ENCODE measurements at places on chromosomes 7 and 10.
A peak's percentile ranks its signal among the peaks of the same experiment; 100 is the strongest.

DNA sequence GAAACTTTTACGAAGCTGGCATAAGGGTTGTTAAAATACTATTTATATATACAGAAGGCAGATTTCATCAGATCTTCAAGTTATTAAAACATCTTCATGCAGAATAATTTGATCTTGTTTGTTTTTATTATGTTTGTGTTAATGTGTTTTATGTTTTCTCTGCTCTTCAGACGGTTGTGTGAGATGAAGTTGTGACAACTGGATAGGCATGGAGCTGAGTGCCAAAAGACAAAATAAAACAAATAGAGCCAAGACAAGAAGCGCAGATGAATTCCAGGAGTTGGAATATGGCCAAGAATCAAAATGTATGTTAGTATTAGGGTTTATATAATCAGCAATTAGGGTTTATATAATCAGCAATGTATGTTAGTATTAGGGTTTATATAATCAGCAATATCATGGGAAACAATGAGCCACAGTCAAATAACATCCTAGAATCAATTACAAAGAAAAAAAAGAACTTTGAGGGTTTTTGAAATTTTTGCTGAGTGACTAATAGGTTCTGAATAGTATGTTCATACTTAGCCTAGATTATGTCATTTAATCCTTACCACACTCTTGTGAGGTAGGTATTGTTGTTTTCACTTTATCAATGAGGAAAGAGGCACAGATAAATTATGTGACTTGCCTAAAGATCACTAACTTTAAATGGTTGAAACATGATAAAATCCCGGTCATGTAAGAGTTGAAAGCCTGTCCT, 488.0 kb upstream of the STEAP1 start:
- DNase-seq: no peak

- no peak for DNase-seq
Measured at GRCh38 chr7:150737265-150738055, at the start of gene GIMAP5. TSS of gene GIMAP5 (plus strand) at chr7:150737418. CDS start at chr7:150740885, 3,467 bp downstream.

GRCh38 chr10:88245974-88246511, 337.1 kb downstream of the RNLS start:
- DNase-seq: no peak

- no peak for DNase-seq
Measured at GRCh38 chr7:17392846-17393245, 94.4 kb downstream of the AHR start.

DNA sequence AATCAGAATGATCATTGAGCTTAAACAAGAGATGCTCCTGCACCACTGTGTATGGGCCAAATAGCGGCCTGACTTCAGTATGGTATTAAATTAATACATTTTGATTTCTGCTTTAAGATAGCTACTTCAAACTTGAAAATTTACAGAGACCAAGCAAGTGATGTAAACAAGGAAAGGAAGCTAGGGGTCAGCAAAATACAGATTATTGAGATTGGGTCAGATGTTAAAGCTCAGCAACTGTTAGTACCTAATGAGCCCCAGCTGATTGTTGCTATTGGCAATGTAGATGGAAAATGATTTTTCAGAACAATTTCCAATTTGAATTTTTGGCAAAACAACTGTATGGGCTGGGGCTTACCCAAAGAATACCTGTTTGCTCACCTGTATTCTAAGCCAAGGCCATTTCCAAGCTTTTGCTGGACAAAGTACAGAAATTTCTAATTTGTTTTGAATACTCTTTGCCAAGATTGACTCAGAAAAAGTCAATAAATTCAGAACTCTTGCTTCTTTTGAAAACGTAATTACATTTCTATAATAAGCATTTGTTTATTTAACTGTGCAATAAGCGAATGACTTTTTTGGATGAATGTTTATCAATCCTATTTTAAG, 23.0 kb upstream of the DLD start:
- DNase-seq: no peak

GRCh38 chr10:119502209-119502608, 40.3 kb downstream of the RGS10 start:
- no peak for DNase-seq

- peak; percentile 89 for DNase-seq
Measured at GRCh38 chr7:118214051-118214832, 10.3 kb upstream of the ANKRD7 start.

DNA sequence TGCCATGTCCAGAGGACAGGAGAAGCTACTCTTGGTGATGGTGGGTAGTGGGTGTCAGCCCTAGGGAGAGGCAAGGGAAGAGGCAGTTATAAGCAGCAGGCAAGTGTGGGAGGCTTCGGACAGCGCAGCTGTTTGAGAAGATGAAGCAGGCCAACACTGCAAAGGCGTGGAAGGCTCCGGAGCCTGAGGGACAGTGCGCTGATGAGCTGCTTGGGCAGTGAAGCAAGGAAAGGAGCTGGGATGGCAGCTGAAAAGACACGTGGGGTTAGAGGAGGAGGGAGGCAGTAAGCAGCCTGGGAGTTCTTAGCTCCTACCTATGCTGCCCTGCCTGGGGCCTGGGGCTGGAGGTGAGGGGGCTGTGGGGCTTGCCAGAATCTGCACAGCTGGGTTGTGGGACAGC, 50.1 kb upstream of the CRTAC1 start:
- no peak for DNase-seq

DNA sequence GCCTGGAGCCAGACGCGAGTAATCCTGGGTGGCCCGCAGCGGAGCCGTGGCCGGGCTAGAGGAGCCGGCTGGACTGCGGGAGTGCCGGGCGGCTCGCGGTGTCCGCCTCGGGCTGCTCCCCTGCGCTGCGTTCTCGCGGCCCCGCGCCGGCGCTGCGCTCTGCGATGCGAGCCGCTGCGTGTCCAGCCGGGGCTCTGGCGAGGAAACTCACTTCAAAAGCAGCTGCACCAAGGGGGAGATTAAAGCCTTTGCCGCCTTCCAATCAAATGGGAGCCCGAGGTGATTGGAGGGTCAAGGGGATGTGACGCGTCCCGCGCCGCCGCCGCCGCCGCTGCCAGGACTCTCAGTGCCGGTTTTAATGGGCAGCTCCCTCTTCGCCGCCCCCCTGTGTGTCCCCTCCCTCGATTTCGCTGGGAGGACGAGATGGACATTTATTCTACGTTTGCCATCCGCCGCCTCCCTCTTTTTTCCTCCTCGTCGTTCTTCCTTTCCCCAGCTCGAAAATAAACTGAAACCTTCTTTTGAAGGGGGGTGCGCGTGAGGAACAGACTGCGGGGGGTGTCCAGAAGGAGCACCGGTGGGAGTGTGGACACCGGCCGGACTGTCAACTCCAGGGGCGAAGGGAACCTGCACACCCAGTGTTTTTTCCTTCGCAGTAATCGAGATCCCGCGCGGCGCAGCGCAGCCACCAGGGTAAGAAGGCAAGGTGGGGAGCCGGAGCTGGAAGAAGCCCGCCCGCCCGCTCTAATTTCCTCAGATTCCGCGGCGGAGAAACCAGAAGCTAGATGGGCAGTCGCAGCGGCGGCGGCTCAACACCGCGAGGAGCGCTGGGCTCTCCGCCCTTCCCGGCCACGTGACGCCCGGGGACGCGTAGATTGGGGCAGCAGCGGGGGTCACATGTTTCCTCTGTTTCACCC, at the start of gene ZNF503:
ZNF503 (minus strand) TSS at position 196 of the 917 bp plus-strand sequence. CDS start 345 bp downstream, outside the sequence.
- peak; percentile 99 for DNase-seq

DNA sequence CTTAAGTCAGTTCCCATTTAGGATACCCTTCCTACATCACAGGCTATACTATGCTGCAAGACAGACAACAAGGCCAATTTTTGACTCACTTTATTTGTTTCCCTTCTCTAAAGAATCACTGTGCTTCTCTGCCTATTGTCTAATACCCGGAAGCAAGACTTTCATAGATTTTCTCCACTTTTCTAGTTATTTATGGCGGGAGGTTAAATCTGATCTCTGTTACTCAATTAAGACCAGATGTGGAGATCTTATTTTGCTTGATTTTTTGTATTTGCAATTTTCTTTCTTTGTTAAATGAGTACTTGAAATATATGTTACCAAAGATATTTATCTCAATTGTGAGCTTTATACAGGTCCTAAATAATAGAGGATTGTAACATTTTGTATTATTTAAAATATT, 511.5 kb downstream of the ATRNL1 start:
- no peak for DNase-seq

DNA sequence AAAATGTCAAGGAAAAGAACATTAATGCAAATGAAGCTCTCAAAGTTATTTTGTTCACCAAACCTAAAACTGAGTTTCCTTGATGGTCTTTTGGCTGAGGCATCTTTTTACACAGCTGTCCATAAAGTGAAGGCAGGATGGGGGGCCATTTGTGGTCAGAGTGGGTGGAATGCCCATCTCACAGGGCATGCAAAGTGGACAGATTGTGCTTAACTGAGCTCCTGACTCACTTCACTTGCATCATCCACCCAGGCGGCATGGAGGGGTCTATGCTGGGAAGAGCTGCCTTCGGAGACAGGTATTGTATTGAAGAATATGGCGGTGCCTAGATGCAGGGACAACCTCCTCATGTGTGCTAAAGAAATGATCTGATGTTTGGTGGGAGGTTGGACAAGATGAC, 905.3 kb downstream of the KCNMA1 start:
- DNase-seq: no peak

DNA sequence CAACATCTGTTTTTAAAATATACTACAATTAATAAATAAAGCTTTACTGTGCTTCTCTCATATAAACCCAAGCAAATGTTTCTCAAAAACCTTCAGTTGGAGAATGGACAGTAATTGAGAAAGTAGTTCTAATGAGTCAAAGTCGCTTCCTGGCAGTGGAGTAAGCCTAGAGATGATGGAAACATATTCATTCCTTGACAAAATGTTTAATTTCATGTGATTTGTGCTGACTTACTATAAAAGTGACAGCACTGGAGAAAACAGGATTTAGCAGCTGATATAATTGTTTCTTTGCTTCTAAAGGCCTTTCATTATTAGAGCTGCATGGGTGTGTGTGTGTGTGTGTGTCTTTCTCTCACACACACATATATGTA, 9.0 kb downstream of the ELMO1 start:
- DNase-seq: no peak

DNA sequence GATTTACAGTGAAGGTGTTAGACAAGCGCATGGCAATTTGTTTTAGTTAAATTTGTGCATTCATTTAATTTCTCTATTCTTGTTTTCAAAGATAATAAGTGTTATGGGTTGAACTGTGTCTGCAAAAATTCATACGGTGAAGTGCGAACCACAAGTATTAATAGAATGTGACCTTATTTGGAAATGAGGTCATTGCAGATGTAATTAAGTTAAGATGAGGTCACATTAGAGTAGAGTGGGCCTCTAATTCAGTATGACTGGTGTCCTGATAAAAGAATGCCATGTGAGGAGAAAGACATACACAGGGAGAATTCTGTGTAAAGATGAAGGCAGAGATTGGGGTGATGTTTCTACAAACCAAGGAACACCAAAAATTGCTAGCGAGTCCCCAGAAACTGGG, 158.8 kb upstream of the SEMA3E start:
- no peak for DNase-seq

- no peak for DNase-seq
Measured at GRCh38 chr7:44325201-44325671, at the start of gene CAMK2B. TSS of gene CAMK2B (minus strand) at chr7:44325594. CDS start at chr7:44325421, 173 bp downstream.

DNA sequence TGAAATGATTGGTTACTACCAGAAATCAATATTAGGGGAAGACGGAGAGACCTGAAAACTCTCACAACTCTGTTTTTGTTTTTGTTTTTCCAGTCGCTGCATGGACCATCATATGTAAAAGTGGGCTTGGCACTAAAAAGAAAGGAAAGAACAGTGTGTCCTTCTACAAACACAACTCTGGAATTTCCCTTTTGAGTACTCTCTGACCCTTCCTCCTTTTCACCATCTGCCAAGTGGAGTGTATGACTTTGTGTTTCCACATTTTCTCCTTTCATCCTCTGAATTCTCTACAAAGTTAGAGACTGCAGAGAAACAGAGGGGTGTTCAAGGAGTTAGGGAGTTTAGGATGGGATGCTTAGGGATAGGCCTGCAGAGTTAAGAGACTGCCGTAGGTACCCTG, 92.0 kb downstream of the MDFIC start:
- no peak for DNase-seq

All from posterior vena cava (tissue), 2 donors.